Memory B cell (primary cell): ENCODE measurements at places on chromosomes 6 and 20.

DNA sequence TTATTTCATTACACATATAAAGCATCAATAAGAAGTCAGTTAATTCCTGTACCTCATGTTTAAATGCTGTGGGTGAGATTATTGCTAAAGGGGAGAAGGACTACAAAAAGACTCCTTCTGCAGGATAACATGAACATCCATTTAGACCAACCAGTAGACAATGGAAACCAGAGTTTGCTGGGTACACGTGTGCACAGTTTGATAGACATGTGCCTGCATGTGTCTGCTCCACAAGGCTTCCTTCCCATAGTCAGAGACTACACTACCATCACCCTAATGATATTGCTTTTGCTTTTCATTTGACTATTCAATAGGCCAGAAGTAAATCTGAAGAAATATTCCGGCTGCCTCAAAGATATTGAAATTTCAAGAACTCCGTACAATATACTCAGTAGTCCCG is 231.6 kb downstream of the ARHGAP18 start:
- DNase-seq = no peak

GRCh38 chr20:62167474-62167873 is 15.4 kb upstream of the MTG2 start:
- no peak for DNase-seq

- DNase-seq = no peak
Observed at GRCh38 chr6:45732731-45733130, 282.9 kb downstream of the CLIC5 start.

DNA sequence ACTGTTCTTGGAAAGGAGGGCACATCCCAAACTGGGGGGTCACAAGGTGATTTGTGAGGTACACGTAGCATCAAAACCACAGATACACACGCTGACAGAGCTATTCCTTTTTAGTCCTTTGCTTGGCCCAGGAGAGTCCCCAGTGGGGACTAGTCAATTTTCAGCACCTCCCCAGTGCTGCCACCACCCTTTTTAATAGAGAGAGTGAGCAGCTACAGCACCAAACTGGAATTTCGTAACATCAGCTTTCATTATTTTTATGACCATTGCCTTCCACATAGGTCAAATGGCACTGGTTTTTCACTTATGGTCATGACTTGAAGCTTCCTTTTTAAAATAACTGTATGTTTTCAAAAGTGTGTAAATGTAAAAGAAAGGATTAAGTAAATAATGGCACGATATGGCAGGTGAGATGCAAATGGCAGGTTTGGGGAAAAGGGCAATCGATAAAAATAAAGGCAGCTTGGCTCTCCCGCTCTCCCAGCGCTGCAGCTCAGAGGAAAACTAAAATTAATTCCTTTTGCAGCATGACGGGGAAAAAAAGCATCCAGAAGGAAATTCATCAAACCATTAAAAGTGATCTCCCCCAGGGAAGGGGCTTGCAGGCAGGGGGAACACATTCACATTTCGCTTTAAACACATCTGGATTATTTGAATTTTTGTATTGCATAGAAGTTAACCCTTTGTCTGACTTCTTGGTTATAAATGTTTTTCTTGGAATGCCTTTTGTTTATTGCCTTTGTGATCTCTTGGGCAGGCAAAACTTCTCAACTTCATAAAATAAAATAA is 95.2 kb downstream of the ANKRD60 start:
- no peak for DNase-seq

GRCh38 chr20:52959125-52959524 is 13.0 kb upstream of the TSHZ2 start:
- DNase-seq = no peak
